Right lobe of liver (tissue), 6 donors: ENCODE measurements at places on chromosomes 3 and 15. TPM values are rescaled to one million over a fixed set of nuclear protein-coding genes. Genes with fewer than 3 reads are reported as not detected.
A peak's percentile ranks its signal among the peaks of the same experiment; 100 is the strongest.

DNA sequence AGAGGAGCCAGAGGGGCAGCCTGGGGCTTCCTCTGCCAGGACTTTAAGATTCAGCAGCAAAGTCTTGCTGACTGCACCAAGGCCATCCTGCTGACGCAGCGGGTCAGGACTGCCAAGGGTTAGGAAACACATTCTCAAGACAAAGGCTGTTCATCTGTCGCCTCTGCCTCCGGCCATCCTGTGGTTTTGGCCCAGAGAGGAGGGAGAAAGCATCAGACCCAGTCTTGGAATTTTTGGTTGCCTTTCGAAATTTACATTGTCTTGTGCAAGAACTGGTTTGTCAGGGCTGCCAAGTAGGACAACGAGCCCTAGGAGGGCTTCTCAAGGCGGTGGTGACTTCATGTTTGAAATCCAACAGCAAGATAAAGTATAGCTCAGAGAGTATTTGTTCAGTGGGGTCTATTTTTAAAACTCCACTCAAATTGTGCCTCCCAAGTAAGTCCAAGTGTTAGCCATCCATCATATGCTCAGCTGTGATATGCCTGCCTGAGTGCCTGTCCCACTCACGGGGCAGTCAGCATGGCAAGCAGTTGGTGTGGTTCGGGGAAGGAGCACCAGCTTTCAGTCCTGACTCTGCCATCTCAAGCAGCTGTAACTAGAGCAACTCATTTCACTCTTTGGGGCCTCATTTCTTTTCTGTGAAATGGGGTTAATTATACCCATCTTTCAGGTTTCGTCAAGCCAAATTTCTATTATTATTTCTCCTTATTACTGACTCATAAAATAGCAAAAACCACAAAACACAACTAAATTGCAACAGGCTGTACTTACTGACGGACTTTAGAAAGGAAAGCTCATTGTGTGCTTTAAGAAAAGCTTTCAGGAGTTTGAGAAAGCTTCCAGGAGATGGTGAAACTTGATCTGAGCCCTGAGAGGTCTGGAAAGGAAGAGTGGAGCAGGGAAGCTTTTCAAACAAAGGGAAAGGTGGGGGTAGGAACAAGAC, 42.4 kb upstream of the RHO start:
- DNase-seq = peak; percentile 68

GRCh38 chr3:144189044-144189443, 217.4 kb downstream of the DIPK2A start:
- DNase-seq = no peak

DNA sequence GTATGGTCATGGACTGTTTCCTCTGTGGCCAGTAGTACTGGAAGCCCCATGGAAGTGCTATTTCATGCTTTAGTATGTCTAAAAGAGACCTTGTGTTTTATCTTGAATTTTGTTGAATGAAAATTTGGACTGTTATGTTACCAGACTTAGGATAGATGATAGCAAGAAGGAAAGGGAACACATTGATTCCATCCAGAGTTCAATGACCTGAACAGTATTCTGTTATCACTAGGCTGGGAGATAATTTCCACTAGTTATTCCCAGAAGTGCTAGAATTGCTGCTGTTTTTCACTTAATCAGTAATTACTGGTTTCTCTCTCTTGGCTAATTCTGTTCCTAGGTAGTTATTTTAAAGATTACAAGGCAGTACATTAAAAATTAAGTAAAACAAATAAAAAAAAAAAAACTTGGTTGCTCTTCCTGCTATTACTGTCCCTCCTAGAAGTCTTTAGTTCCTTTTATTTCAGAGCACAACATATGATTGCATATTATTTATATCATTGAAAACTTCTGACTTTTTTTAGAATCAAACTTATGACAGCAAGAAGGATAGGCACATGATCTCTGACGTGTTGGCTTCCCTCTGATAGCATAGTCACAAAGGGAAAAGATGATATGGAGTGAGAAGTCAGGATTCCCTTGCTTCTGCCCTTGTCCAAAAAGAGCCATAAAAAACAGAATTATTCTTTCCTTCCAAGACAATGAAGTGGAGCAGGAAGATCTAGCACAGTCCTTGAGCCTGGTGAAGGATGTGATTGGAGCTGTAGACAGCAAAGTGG, 72.2 kb downstream of the KLHL25 start:
- DNase-seq = no peak

- no peak for DNase-seq
Measured at GRCh38 chr15:38652998-38653397, 88.4 kb upstream of the RASGRP1 start.

GRCh38 chr3:130892759-130893375, 1.0 kb upstream of the ATP2C1 start:
- no peak for DNase-seq

- DNase-seq = no peak
Measured at GRCh38 chr15:58246041-58246440, 107.9 kb downstream of the AQP9 start.

DNA sequence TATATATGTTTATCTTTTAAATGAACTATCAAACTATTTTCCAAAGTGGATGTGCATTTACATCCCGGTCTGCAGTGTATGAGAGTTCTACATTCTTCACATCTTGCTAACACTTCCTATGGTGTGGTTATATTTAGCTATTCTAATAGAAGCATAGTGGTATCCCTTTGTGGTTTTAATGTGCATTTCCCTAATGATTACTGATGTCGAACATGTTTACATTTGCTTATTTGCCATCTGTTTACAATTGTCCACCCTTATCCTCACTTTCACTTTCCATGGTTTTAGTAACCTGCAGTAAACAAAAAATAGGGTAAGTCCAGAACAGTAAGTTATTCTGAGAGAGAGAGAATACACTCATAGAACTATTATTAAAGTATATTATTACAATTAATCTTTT, 360.5 kb upstream of the NAALADL2 start:
- DNase-seq = no peak

Gene KBTBD12
- not detected for total RNA-seq
